ENCODE measurements at places on chromosomes 2 and 18.

GRCh38 chr18:37520508-37520907 is 45.1 kb downstream of the CELF4 start:
- no peak for DNase-seq

- DNase-seq: no peak
Measured at GRCh38 chr18:811892-812375, at the start of gene YES1. Gene YES1 (minus strand): TSS chr18:812242. CDS start chr18:756827, 55,415 bp downstream.

DNA sequence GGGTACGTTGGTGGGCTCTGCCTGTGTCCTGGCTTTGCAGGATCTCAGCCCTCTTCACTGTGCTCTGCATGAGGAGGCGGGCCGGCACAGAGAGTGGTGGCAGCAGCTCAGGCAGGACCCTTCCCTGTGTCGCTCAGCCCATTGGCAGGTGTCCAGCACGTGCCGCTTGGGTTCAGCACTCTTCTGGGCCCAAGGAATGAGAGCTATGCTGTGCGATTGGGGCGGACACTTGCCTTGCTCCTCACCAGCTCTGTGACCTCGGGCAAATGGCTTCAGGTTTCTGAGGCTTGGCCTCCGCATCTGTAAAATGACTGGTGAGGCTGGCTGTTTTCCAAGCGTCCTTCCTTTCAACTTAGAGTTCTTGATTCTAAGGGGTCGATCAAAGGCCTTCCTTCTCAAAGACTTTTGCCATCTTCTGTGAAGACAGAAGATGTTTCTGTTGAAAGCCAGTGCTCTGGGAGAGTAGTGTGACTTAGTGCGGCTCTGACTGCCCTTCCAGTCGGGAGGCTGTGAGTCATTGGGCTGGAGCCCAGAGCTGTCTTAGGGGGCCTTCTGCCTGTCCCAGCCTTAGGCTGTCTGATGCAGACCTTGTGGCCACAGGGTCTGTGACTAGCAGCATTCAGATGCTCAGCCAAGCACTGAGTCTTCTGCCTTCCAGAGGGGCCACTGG is 35.6 kb downstream of the GLI2 start:
- DNase-seq: no peak

GRCh38 chr2:212990697-212991096 is 160.7 kb downstream of the IKZF2 start:
- no peak for DNase-seq

DNA sequence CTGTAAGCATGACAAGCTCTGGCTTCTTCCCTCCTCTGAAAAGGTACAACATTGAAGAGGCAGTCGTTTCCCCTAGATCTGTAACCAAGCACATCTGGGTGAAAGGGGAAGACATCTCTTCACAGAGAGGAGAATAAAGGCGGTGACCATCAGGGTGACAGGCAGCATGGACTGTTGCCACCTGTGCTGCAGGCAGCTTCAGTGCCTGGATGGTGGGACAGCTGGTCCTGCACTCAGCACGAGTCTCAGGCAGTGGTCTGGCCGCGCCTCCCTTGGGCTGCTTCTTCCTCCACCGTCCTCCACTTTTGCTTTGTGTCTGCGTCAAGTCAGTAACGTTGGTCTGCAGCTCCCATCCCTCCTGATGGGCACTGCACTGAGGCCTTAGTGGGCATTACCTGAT is 264.4 kb downstream of the NEDD4L start:
- DNase-seq: no peak

GRCh38 chr2:45652090-45653031 is 886 bp downstream of the PRKCE start:
- no peak for DNase-seq

DNA sequence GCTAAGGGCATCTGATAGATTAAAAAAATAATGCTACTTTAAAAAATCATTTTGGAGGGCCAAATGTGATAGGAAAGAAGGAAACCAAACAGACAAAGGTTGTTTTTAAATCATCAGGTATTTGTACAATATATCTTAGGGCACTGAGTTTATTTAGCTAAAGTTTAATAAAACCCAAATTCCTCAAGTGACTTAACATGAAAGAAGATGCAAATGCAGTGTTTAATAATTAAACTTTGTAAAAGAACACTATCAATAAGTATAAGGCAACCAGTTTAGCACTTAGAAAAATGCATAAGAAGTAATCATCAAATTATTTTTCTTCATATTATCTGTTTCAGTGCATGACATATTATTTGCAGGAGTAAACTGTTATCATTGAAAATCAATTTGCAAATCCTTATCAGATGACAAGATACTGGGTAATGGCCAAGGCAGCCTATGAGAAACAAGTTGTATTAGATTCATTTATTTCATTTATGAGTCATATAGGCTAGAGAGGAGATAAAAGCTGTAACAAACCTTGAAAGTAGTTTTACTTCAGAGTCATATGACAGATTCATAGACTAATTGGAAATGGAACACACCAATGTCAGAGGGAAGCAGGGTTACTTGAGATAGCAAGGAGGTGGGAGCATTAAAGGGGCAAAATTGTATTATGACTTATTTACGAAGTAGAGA is 165.5 kb downstream of the GCA start:
- no peak for DNase-seq

GRCh38 chr2:96824079-96824870 is 8.2 kb downstream of the CNNM3 start:
- no peak for DNase-seq

- no peak for DNase-seq
Measured at GRCh38 chr2:287911-288757, at the start of gene ALKAL2. Gene ALKAL2 (minus strand): TSS chr2:288091. CDS start chr2:287835, 256 bp downstream.

DNA sequence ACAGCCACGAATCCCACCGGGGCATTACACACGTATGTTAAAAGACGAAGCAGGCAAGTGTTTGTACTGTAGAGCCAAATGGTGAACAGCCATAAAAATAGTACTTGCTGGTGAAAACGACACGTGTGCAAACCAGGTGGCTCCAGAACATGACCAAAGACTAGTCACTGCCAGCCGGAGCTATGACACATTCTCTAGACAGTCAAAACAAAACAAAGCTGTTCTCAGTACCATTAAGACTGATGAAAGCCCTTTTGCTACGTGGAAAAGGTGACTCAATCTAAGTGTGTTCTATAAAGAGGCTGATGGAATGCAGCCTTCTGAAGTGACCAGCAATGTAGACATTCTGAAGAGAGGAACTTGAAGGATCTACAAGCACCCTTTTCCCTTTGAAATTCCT is 367.7 kb upstream of the NETO1 start:
- no peak for DNase-seq

- DNase-seq: no peak
Measured at GRCh38 chr2:218074031-218074430, 5.0 kb downstream of the RUFY4 start.

- no peak for DNase-seq
Measured at GRCh38 chr2:212337036-212337435, 201.6 kb downstream of the ERBB4 start.

GRCh38 chr2:86704459-86704971 is 15.6 kb upstream of the RMND5A start:
- no peak for DNase-seq

- no peak for DNase-seq
Measured at GRCh38 chr2:3307901-3308300, 69.7 kb downstream of the EIPR1 start.
